Stimulated activated CD4-positive, alpha-beta T cell treated with anti-CD3 and anti-CD28 coated beads, Interleukin-12 subunit alpha, Interleukin-12 subunit beta, amount 100 ng/mL, for 24 hours (primary cell): ENCODE measurements at places on chromosomes 16 and 17.

DNA sequence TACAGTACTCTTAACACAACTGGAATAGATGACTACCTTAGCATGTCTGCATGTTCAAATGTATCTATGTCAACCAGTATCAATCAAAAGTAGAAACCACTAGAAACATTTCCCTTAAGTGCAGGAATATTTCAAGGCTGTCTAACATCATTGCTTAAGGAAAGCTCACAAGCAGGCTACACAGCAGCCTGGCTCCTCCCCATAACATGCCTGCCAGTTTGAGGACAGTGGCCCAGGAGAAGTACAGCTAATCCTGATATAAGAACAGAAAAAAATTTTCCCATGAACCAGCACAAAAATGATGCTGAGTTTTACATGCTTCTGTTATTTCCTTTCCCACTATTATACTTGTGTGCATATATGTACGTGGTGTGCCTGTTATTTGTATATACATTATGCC, 175.1 kb downstream of the MYO1D start:
- no peak for DNase-seq

DNA sequence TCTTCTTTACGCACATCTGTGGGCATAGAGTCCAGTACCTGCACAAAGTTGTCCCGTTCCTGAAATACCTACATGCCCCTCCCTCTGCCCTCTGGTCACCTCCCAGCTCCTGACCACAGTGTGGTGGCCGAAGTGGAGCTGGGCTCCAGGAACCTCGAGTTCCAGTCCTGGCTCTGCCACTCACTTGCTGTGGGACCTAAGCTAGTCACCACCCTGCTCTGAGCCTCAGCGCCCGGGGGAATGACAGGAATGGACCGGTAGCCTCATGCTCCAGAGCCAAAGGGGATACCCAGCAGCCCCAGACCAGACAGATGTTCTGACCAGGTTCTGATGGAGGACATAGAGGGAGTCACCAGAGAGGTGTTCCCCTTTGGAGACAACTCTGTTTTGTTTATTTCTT, 26.7 kb upstream of the ITGA3 start:
- DNase-seq: no peak

- no peak for DNase-seq
Measured at GRCh38 chr17:15967706-15968399, 22.9 kb downstream of the ADORA2B start.

DNA sequence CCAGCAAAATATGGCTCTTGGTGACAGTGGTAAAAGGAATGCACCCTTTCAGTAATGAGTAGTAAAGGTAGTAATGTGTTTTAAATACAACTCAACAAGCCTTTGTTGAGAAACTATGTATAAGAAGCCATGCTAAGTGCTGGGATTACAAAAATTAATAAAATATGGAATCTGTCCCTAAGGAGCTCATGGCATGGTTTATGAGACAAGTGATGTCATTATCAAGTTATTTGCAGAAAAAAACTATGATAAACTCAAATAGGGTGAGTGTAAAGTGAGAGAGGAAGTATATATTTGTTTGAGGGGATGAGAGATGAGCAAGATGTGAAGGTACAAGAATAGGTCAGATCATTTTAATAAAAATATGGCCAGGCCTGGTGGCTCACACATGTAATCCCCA, 76.9 kb downstream of the NF1 start:
- DNase-seq: no peak

GRCh38 chr16:86565181-86565631, 1.4 kb upstream of the FOXC2 start:
- DNase-seq: no peak

- no peak for DNase-seq
Measured at GRCh38 chr17:1743088-1743439, 393 bp downstream of the SERPINF2 start.

GRCh38 chr16:56744996-56745640, 15.2 kb downstream of the NUP93 start:
- no peak for DNase-seq

DNA sequence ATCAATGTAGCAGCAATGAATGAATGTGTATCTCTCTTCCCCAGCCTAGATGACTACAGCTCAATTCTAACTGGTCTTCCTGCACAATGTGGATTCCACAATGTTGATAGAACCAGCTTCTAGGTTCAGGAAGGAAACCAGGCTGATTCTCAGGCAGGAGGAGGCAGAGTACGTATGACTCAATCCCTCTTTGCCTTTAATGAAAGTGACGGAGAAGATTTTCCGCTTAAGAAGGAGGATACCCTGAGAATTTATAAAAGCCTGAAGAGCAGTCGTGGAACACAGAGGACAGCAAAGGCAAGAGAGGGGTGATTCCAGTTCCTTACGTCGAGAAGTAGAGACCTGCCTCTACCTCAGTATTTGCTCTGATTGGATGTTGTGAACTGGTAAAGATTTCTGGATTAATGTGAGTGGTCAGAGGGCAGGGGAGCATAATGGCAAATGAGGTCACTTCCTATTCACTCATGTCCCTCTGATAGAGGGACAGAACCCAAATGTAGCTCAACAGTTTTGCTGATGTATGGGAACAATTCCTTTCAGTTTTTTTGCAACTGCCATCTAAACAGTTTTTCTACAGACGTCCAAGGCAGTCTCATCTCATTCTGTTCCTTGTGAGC, 15.0 kb upstream of the SLC16A11 start:
- no peak for DNase-seq

- DNase-seq: no peak
Measured at GRCh38 chr17:16652847-16653366, 743 bp downstream of the ZNF624 start.

DNA sequence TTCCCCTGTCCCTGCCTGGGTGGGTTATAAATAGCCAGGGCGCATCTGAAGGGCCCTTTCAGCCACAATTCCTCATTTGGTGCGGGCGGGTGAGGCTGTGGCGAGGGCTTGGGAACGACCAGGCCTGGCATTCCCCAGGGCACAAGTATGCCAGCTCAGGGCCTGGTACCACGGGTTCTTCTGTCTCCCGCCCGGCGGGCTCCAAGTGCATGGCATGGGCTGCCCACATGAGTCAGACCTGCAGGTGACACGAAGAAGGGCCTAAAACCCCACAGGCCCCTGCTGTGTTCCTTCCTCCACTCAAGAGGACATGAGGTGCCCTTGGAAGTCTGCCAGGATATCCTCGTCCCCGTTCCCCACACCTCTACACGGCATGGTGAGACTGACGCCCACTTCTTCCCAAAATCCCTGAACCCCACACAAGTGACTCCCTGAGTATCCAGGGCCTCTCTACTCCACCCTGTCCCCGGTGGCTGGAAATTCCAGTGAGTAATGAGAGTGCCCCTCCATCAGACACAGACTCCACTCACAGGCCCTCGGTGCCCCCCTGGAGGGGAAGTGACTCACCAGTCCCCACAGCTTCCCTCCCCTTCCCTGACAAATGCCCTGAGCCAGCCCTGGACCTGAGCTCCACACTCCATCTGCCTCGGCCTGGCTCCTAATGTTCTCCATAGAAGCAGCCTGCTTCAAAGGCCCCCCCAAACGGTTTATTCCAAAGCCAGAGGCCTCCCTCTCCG, 68.8 kb downstream of the ABR start:
- no peak for DNase-seq

GRCh38 chr17:16950488-16950887, 21.4 kb downstream of the TNFRSF13B start:
- DNase-seq: no peak

DNA sequence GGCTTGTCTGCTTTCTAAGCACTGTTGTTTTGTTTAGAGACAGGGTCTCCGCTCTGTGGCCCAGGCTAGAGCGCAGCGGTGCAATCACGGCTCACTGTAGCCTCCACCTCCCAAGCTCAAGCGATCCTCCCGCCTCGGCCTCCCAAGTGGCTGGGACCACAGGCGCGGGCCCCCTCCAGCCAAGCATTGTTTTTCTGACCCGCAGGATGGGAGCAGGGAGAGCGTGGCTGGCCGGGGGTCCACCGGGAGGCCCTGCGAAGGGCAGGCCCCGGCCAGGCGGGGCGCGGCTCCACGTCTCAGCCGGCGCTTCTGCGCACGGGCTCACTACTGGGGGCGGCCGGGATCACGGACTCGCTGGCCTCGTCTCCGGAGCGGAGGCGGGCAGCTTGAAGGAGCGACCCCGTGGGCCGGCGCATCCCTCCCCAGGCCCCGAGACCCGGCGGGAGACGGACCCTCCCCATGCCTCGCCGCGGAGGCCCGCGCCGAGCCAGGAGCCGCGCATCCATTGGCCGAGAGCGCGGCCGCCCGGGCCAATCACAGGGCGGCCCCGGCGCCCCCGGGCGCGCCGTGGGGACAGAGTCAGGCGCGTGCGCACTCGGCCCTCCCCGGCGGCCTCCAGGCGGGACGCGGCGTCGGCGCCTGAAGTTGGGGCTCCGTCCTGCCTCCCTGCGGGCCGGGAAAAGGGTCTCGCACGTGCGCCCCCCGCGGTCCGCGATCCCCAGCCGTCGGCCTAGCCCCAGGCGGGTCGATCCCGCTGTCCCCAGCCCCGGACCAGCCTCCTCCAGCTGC, 24.9 kb downstream of the ACTG1 start:
- DNase-seq: peak; percentile 57

DNA sequence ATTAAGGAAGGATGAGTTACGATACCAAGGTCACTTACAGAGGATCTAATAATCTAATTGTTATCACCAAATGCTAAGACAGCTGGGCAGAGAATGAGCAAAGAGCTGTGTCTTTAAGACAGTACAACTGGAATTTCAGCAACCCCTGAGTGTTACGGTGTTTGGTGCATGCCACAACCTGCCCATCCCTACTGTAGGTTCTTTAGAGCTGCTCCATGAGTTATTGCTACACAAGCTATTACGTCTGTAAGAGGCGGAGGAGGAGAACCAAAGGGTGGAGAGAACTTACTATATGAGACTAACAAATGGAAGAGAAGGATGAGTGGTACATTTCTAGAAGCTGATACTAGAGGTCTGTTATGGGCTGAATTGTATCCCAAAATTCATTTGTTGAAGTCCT, 14.2 kb upstream of the C17orf78 start:
- DNase-seq: no peak

DNA sequence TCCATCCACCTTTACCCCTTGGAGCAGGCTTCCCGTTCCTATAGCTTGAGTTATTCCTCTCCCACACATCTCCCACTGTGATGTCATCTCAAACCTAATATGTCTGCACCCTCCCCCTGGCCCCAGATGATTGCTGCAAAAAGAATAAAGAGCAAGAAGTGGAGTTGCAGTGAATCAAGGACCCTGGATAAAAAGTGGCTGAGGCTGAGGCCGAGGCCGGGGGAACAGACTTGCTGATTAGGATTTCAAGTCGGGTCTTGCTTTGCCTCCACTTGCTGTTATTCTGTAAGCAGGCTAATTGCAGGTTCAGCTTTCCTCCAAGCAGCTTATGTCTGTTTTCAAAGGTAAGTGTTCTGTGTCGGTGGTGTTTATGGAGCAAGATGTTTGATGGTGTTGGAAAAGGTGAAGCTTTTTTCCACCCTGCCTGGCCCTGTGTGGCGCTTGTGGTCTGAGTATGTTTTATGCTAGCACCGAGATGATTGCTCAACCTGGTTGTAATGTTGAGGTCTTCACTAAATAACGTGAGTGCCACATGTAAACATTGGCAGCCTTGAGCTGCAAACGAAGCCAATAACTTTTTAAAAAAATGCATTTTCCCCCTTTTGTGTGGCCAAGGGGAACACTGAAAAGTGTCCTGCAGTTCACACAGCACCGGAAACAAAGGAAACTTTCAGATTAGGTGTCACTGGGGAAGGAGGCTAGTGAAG, 15.4 kb downstream of the HS3ST3B1 start:
- no peak for DNase-seq

DNA sequence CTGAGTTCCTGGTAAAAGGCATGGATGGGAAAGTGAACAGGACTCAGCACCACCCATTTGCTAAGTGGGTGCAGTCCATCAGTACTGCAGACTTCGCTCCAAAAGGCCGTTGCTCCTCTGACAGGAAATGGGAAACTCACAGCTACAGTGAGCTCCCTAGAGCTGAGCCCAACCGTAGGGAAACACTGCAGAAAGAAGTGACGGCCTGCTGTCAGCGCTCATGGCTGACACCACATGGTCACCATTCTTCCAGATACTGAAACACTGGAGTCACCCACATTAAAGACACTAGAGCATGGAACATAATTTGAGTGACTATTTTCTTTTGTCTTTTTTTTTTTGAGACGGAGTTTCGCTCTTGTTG, 31.9 kb downstream of the UBE2O start:
- DNase-seq: no peak

GRCh38 chr16:88526008-88526905, 43.9 kb upstream of the ZC3H18 start:
- no peak for DNase-seq

- no peak for DNase-seq
Measured at GRCh38 chr17:28908640-28909167, 5.8 kb upstream of the DHRS13 start.

- no peak for DNase-seq
Measured at GRCh38 chr17:36705874-36706731, 104.7 kb downstream of the MRM1 start.

- DNase-seq: peak; percentile 76
Measured at GRCh38 chr16:3364774-3365427, 9.2 kb downstream of the OR2C1 start.

DNA sequence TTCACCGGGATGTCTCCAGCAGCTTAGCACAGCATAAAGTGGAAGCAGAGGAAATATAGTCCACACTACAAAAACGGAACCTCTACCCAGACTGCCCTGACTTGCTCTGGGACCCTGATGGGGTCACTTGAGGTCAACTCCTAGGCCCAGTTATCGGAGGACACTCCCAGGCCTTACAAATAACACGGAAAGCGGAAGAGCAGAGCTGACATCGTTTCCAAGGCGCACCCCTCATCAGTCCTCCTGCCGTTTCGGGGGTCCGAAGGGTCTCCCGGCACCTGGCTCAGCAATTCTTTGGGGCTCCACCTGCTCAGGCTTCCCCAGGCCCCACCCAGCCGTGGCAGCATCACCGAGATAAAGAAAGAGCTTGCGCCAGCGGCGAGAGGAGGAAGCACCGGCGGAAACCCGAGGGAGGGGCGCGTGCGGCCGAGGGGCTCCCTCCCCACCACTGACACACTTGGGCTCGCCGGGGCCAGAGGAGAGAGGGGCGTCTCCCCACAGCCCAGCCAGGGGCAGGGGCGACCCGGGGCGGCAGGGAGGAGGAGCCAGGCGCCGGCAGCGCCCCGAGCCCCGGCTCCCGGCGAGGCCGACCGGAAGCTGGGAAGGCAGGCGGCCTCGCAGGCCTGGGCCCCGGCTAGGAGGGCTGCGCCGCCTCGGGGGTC, 727 bp downstream of the CORO7 start:
- peak; percentile 43 for DNase-seq

GRCh38 chr16:12392585-12393091, 411.0 kb downstream of the CPPED1 start:
- DNase-seq: no peak

- peak; percentile 61 for DNase-seq
Measured at GRCh38 chr17:8997994-8998628, 23.2 kb upstream of the NTN1 start.
